ENCODE measurements at places on chromosomes 6 and 20.

GRCh38 chr6:5569491-5569890, 308.2 kb downstream of the FARS2 start:
- DNase-seq, result no peak

DNA sequence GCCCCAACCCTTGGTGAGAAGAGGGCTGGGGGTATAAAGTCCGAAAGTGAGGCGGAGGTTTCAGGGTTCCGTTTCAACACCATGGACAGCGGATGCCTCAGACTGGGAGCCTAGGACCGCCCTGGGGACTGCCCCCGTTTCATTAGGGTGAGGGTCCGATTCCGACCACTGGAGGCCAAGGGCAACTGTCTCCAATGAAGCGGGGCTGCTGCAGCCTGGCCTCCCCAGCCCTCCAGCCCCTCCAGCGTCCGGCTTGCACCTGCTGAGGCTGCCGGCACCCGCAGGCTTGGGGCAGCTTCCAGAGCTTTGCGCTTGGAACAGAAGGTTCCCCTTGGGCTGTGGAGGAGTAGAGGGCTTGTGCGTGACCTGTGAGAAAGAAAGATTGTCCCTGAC, 39.9 kb downstream of the YTHDF1 start:
- no peak for DNase-seq

GRCh38 chr20:32474009-32474716, 111.0 kb downstream of the NOL4L start:
- DNase-seq, result no peak

DNA sequence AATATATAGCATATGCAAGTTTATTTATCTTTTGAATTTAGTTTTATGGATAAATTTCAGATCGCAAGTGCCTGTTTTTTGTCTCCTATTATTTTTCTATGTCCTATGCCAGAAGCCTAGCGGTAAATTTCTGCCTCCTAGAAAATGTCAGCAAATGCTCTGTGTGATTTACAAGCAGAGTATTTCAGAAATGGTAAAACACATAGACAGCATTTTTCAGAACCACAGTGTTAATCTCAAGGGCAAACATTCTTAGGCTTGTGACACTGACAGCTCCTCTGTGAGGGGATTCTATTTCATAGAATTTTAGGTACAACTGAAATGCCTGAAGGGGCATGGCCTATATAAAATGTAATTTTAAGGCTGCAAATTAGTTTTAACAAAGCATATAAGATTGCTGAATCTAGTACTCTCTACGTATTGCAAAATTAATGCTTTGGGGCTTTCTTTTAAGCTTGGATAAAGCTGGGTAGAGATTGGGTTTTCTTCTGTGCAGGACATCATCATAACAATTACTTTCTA, 89.9 kb upstream of the PTCHD4 start:
- no peak for DNase-seq

GRCh38 chr6:52568320-52568719, 8.5 kb downstream of the TRAM2 start:
- DNase-seq, result no peak
